HEK293T (cell line): ENCODE measurements at places on chromosomes 4 and X.
A peak's percentile ranks its signal among the peaks of the same experiment; 100 is the strongest.

DNA sequence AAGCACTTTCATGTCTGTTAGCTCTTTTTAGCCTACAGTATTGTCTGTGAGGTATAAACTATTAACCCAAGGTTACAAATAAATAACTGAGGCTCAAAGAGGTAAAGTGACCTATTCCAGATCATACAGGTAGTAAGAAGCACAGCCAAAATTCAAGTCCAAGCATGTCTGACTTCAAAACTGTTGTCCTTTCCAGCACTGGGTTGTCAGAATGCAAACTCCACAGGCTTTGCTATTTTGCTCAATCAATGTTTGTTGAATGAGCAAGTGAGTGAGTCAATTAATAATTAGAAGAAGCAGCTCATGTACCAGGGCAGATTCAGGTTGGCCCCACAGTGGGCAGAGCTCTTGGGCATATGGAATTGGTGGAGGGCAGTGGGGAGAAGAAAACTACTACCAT is 134.1 kb upstream of the ARHGEF9 start:
- DNase-seq = no peak

- no peak for DNase-seq
Observed at GRCh38 chr4:13986548-13986947, 359.0 kb upstream of the BOD1L1 start.

DNA sequence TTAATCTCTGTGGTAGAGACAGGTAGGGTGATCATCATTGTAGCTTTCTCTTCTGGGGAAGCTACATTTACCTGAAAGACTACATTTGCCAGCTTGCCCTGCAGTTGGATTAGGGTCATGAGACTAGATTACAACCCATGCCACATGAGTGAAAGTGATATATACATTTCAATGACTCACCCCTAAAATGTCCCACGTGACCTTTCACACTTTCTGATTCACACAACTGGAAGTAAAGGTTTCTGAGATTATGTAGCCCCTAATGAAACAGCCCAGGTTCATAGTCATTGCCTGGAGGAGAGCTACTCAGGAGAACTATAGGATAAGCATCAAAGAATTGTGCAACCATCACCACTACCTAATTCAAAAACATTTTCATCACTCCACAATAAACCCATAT is 17.8 kb downstream of the PDCL2 start:
- no peak for DNase-seq

DNA sequence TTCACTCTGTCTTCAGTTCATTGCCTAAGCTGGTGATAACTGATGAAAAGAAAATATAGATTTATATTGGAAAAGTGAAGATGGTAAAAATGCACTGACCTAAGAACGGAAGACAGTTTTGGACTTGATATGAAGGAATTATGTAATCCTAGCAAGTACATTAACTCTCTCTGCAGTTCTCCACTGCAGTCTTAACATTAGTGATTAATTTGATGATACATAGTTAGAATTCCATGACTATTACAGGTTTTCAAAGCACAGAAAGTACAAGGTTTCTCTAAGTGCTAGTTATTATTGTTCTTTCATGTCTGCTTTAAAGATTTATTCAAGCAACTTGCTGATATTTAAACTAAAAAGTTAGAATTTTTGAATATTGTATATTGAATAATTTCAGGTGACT is 1591.7 kb upstream of the ADGRL3 start:
- no peak for DNase-seq

- peak; percentile 9 for DNase-seq
Observed at GRCh38 chr4:122533841-122534240, 77.3 kb upstream of the IL2 start.

GRCh38 chr4:1382776-1383727 is 23.2 kb downstream of the NKX1-1 start:
- no peak for DNase-seq

GRCh38 chrX:40177942-40178715 is 80.4 kb upstream of the BCOR start:
- no peak for DNase-seq

DNA sequence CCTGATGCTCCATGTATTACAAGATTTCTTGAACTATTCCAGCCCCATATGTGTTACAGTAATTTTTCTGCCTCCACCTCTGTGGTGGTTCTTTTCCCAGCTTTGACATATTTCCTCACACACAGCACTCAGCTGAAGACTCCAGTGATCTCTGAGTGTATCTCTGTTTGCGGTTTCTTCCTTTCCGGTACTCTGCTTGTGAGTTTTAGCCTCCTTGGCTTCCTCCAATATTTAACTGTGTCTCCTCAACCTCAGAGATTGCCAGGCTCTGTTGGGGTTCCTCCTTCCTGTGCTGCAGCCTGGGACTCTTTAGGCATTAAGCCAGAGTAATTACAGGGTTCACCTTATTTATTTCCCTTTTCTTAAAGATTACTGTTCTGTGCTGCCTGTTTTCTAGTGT is 73.2 kb downstream of the NFKB1 start:
- no peak for DNase-seq

- DNase-seq = no peak
Observed at GRCh38 chrX:39309018-39309635, 507.9 kb downstream of the MID1IP1 start.

GRCh38 chr4:152665691-152666395 is 14.0 kb downstream of the TMEM154 start:
- DNase-seq = no peak

DNA sequence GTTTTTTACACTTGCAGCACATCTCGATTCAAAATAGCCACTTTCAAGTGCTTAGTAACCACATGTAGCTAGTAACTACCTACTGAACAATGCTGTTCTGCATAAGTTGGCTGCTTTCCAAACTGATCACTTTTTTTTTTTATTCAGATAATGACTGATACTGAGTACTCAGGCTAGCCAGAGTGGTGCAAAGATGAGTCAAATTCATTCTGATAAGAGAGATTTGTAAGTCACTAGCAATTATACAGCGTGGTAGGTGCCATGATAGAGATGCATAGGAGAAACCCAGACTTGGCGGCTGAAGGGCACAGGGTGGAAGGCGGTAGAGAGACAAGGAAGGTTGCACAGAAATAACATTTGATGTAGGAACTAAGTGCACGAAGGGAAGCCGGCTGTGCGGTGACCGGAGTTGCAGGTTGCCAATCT is 357 bp upstream of the IGBP1 start:
- DNase-seq = no peak
